ENCODE measurements at places on chromosomes 7 and 10.

GRCh38 chr7:24384362-24385030, 100.5 kb downstream of the NPY start:
- DNase-seq = no peak

- DNase-seq = peak; percentile 62
Measured at GRCh38 chr7:41732843-41733306, 30.0 kb upstream of the INHBA start.

DNA sequence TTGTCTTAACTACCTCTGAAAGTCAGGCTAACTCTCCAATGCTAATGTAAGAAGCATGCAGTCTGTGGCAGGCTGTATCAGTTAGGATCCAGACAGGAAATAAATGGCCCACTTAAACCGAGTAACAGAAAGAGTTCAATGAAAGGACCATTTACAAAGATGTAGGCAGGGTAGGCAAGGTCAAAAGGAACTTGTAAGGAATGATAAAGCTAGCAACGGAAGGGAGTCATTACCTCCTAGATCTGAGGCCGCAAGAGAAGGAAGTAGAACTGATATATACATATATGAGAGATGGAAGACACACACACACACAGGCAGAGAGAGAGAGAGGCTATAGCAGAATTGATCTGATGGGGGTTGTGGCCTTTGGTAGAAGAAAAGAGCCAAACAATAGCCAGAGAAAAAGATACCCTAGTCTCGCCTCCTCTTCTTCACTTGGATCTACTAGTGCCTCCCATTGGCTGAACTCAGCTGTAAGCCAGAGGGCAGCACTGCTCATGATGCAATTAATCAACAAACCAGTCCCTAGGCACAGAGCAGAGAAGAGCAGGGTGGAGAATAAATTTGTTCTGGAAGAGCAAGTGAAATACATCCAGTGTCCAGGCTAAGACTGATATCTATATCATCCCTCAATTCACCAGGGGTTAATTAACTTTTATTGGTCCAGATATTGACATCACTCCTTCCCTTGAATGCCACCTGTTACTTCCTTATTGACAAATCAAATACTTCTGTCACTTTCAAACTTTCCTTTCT, 91.2 kb downstream of the LSMEM1 start:
- DNase-seq = no peak

DNA sequence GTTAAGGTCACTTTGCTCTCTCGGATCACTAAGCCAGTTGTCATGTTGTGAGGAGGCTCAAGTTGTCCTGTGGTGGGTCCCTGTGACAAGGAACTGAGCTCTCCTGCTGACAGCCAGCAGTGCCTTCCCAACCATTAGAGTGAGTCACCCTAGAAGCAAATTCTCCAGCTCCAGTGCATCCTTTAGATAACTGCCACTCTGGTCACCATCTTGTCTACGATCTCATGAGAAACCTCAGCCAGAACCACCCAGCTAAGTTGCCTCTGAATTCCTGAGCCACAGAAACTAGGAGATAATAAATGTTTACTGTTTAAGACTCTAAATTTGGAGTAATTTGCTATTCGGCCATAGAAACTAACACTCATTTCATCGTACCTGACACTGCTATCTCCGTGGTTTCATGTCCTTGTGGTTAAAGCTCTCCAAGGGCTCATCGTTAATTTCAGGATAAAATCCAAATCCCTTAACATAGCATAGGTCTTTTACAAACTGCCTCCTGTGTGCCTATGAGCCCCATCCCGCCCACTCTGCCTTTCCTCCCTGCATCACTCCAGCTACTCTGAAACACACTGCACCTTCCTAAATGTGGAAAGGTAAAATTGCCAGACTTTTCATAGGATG, 56.5 kb upstream of the WIPF3 start:
- no peak for DNase-seq

DNA sequence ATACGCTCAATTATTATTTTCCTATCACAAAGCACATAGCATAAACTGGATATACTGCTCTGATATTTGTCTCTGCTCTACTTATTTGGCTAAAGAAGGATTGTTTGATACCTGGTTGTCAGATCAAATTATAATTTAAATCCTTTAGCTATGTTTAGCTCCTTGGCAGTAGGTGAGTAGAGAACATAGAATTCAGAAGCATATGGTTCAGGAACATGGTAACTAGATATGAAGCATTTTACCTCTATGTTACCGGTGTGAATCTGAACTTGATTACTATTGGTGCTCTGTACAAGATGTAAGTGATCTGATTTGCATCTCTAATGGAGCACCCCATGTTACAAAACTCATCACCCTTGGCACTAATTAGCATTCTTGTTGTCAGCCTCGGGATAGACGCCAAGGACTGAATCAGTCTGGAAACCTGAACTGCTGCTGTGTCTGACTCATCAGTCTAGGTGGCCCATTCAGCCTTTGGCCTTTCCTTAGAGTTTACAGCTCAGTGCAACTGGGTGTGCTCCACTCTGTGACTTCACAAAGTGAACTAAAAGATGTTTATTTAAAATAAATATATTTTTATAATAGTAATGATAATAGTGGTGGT, 12.3 kb upstream of the MYPN start:
- peak; percentile 89 for DNase-seq

GRCh38 chr10:67852761-67853160, 14.8 kb upstream of the DNAJC12 start:
- no peak for DNase-seq

GRCh38 chr10:71232089-71232998, 20.0 kb downstream of the UNC5B start:
- DNase-seq = no peak

- DNase-seq = no peak
Measured at GRCh38 chr10:124603376-124604213, 140.6 kb downstream of the FAM53B start.

GRCh38 chr7:158406364-158406763, 181.3 kb downstream of the PTPRN2 start:
- no peak for DNase-seq

- peak; percentile 61 for DNase-seq
Measured at GRCh38 chr10:33229252-33229948, 105.1 kb downstream of the NRP1 start.

- no peak for DNase-seq
Measured at GRCh38 chr7:157493776-157494175, 157.0 kb downstream of the DNAJB6 start.

- DNase-seq = no peak
Measured at GRCh38 chr10:54469587-54470323, 331.3 kb downstream of the PCDH15 start.

DNA sequence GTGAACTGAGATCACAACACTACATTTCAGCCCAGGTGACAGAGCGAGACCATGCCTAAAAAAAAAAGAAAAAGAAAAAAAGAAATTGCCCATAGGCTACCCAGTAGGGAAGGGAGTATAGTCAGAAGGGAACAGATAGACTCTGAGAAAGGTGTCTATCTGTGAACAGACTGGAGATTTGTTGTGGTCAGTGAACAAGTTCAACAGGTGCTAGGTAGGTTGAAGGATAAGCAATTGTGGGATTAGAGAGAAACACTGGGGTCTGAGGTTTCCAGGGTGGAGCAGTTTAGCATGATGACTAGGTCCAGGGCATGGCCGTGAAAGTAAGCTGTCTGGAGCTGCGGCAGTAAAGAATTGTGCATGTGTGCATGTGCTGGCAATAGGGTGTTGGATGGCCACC, 6.9 kb downstream of the LRGUK start:
- no peak for DNase-seq

DNA sequence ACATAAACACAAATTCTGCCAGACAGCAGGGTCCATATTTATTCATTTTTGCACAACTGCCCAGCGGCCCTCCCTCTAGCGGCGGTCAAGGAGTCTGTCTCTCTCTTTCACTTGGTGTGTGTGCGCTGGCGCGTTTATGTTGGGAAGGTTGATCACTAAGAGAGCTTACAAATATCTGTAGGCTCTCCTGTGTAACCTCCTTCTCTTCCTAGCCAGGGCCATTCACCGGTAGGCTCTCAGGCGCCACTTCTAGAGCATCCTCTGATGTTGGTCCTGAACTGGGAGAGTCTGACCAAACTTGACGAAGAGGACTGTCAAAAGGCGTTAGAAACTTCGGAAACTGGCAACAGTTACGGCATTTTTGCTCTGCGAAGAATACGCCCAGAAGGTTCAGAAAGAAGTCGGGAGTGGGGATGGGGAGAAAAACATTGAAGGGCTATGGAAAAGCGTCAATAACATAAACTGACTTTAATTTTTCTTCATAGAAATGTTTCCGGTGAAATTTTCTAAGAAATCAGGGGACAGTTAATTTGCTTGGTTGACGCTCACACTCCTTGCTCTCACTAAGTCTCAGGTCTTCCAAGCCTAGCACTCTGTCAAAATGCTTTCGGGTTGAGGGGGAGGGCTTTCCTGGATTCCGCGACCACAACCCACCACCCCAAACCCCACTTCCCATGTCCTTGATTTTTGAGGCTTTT, 731.1 kb downstream of the ZWINT start:
- peak; percentile 54 for DNase-seq

- no peak for DNase-seq
Measured at GRCh38 chr10:47277352-47278151, 22.4 kb upstream of the GDF10 start.

DNA sequence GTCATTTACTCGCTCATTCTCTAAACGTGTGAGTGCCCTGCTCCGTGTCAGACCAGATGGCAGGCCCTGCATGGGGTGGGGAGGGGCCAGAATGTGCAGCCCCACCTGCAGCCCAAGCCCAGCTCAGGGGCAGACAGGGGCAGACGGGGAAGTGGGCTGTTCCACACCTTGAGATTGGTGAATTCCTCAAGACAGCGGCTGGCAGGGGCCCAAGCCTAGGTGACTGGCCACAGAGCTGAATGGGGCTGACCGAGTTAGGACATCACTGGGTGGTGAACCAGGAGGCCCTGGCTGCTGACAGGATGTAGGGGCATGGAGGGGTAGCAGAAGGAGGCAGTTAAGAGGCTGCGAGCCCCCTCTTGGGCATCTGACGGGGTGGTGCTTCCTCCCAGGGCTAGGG, 79.1 kb downstream of the MGMT start:
- no peak for DNase-seq
